AG08396 (cell line): ENCODE measurements at places on chromosomes 11 and 22.

GRCh38 chr22:38762551-38762983 is 6.8 kb upstream of the SUN2 start:
- no peak for DNase-seq

DNA sequence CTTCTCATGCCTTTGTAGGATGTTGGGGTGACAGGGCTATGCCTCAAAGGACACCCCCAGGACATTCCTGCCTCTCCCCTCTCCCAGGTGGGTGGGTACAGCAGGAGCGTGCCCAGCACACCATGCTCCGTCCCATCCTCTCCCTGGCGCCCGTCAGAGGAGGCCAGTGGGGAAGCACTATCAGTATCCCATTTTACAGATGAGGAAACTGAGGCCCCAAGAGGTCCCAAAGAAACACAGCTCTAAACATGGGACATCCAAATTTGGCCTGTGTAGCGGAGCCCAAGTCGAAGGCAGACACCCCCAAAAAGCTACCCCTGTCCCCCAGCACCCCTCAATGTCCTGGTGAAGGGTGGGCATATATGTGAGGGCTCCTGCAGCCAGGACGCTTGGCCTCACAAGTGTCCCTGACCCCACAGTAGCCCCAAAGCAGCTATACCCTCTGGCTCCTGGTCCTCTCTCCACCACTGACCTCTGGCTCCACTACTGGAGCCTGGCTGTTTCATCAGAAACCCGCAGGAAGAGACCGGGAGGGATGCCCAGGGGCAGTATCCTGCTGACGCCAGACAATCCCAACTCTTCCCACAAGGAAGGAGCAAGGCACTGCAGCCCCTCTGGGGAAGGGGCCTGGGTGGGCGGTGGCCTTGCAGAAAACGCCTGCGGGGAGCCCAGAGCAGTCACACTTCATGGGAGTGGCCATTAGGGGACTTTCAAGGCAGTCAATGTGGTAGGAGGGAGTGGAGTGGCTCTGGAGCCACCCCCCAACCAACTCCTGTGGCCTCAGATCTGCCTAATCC is 5.4 kb downstream of the FADS3 start:
- DNase-seq = no peak

GRCh38 chr22:20438678-20439492 is 1.3 kb upstream of the SCARF2 start:
- peak; percentile 86 for DNase-seq

DNA sequence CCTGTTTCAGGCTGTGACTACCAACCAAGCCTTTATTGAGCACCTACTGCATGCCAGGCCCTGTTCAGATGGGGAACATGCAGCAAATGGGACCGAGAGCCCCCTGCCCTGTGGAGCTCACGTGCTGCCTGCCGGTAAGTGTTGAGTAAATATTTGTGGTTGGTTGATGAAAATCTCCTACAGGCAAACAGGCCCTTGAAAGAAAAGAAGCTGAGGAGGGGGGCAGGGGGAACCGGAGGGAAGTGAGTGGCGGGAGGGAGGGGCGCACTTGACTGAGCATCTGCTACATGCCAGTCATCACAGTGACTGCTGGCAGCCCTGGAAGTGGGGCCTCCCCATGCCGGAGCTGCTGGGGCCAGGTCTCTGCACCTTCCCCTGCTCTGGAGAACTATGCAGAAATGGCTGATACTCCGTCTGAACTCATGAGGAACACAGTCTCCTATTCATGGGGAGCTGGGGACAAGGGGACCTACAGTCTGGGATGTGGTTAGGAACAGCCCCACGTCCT is 34.2 kb downstream of the MACROD1 start:
- DNase-seq = no peak

GRCh38 chr11:80822308-80822707 is 1381.5 kb upstream of the TENM4 start:
- no peak for DNase-seq

GRCh38 chr11:10844356-10844755 is 13.5 kb downstream of the ZBED5 start:
- DNase-seq = no peak

- no peak for DNase-seq
Measured at GRCh38 chr22:35556666-35557065, 16.0 kb downstream of the RASD2 start.

DNA sequence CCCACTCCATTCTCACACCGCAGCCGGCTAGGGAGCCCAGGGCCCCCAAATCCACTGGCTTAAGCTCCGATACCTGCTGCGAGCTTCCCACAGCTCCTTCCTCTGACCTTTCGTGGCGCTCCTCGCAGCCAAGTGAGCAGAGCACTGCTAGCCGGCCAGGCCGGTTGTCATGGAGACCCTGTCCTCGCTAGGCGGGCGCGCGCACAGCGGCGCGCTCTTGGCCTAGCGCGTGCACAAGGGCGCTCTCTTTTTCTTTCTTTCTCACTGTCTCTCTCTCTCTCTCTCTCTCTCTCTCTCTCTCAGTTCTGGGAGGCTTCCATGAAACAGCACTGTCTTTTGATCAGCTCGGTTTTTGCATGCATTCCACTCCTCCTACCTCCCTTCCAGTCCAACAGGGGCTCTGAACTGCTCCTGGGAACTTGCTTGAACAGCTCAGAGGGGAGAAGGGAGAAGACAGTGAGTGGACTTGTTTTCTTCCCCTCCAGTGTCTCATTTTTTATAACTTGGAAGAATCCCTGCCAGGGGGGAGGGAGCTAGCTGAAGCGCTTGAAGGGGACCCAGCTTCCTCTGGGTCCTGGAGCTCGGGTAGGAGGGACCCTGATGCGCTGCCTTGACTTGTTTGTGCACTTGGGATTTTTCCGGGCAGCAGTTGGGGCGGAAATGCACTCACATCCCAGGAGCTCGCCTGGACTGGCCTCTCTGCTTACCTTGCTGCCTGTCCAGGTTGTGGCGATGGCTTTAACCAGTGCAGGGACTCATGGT is 100.3 kb upstream of the AKIP1 start:
- DNase-seq = peak; percentile 87

DNA sequence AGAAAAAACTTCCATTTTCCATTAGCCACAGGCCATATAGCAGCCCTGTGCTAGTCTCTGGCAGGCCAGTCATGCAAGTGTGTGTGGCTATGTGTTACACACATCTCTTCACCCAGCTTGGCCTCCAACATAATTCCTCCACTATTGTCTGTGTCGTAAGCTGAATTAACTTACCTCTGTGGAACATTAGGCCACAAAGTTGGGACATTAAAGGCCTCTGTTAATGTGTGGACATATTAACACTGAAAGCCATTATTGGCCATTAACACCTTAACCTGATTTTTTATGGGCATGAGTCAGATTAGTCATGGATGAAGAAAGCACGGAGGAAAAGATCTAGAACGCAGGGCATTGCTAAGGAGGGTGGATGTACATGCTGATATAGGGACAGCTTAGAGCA is 100.1 kb downstream of the DBX1 start:
- no peak for DNase-seq

GRCh38 chr11:7525424-7525823 is 11.6 kb downstream of the PPFIBP2 start:
- no peak for DNase-seq

DNA sequence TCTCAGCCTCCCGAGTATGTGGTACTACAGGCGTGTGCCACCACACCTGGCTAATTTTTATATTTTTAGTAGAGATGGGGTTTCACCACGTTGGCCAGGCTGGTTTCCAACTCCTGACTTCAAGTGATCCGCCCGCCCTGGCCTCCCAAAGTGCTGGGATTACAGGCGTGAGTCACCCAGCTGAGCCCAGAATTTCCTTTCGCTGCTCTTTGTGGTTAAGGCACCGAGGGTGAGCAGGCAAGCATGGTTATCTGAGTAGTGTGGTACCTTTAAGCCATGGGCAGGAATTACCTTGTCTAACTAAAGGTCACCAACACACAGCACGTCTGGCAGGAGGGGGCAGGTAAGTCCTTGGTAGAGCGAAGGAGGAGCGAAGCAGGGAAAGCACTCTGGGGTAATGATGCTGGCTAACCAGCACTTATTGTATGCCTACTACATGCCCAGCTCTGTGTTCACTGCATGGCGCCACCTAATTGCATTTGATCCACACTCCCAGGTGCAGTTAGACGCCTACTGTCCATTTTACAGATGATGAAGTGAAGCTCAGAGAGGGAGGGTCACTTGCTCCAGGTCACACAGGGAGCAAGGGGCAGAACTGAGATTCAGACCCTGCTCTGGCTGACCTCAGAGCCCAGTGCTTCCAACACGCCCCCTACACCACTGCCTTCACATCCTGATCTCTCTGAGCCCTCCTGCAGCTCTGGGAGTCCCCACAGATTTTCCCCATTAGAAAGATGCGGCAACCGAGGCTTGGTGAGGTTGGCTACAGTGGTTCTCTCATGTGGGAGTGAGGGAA is 45.7 kb downstream of the TRIOBP start:
- DNase-seq = peak; percentile 82

GRCh38 chr22:32746732-32747131 is 54.8 kb upstream of the TIMP3 start:
- no peak for DNase-seq

DNA sequence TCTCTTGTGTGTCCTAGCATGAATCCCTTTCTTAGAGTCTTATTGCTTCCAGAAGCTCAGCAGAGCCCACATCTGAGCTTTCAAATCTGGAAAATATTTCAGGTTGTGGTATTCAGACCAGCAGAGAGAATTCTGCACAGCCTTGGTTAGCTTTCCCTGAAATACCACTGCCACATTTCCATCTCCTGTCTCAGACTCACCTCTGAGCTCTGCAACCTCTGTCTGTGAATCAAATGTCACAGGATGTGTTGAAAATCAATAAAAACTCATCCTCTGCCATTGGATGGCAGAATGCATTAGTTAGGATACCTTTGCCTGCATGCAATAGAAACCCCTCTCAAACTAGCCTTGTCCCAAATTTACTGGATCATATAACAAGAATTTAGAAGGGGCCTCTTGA is 47.7 kb downstream of the ENDOD1 start:
- DNase-seq = no peak

DNA sequence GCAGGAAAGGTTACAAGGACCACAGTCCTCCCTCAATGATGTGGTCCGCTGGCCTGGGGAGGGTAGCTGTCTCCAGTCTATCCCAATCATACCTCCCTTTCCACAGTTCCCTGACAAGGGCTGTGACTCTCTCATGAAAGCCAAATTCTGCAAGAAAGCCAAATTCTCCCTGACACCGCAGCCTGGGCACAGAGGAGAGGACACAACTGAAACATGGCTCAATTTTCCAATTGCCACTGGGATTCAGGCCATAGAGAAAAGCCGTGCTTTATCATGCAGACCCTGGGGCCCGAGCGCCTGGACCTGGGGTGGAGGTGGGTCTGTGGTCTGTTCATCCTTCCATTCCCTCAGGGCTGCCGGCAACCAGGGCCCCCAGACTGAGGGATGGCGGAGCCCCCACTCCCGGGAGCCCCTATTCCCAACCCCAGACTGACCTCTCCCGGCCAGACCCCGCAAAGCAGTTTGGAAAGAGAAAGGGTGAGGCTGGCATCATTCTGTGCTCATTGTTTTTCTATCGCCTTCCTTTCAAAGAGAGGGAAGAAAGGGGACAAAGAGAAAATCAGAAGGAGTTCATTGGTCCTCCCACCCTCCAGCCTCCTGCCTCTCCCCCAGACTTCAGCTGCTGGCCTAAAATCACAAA is 239.5 kb downstream of the BUD13 start:
- no peak for DNase-seq

- no peak for DNase-seq
Measured at GRCh38 chr11:46693597-46694012, 6.8 kb downstream of the ARHGAP1 start.

- no peak for DNase-seq
Measured at GRCh38 chr22:49395617-49396016, 432.1 kb downstream of the BRD1 start.

DNA sequence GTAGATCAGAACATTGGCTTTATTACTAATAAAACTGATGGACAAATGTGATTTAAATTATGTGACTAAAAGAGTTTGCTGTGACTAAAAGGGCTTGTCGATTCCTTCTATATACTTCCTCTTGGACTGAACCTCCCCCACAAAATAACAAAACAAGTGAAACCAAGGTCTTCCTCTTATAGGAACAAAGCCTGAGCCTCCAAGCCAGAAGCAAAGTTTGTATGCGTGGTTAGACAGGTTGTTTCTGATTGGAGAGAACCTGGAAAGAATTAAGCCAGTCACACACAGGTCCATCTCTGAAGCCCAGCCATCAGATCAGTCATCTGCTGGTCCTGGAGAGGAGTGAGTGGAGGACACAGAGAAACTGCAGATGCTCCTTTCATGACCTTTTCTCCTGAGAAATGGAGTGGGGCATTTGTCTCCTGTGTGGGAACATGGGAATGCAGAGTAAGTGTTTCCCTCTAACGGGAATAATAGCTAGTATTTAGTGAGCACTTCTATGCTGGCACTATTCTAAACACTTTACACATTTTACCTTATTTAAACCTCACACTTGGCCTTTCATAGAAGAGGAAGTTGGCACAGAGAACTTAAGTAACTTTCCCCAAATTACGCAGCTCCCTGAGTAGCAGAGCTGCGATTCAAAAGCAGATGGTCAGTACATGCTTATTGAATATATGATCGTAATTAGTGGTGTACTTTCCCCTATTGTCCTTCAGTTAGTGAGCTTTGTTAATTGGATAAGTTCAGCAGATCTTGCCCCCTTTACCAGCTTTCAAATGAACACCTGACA is 77.1 kb downstream of the UVRAG start:
- DNase-seq = no peak

GRCh38 chr22:27850000-27850521 is 48.5 kb upstream of the MN1 start:
- no peak for DNase-seq

DNA sequence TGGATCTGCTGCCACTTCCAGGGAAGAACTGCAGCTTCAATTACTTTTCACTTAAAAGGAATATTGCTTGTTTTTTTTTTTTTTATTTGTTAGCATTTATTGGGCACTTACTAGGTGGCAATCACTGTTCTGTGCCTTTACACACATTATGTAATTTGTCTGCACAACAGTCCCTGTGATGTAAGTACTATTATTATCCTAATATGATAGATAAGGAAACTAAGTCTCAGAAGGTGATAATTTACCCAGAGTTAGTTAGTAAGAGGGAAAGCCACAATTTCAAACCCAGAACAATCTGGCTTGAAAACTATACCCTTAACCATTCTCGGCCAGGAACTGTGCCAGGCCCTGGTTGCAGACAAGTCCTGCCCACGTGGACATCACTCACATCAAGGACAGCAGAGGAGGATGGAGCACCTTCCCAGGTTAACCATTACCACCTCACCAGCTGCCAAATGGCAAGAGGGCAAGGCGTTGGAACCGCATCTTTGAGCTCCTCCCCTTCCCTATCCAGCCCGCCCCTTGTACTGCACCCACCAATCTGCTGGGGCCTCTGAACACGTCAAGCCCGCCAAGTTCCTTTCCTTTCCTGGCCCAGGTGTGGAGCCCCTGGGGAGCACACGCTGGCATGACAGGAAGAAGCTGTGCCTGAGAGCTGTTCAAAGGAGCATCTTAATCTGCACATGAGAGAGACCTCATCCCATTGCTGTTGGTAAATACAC is 78.4 kb downstream of the NAV2 start:
- DNase-seq = no peak

GRCh38 chr11:74493791-74494630 is 487 bp upstream of the LIPT2 start:
- DNase-seq = peak; percentile 50

DNA sequence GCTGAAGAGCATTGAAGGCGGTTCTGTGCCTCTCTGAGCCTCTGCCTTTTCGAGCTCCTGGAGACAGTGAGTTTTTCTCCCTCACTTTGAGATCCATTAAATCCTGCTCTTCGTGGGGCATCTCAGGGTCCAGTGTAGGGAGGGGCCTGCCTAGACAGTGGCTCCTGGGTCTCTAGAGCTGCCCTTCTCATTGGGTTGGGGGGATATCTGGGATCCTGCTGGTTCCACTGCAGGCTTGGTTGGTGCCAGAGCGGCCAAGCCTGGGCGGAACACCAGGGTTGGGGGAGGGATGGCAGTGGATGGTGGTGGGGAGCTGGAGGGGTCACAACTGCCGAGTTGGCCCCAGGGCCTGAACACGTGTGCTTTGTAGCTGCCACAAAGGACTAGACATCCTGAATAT is 52.2 kb upstream of the CARS1 start:
- DNase-seq = no peak
